Upper lobe of right lung (tissue), 1 donor: ENCODE measurements at places on chromosomes 3 and 15. TPM values are rescaled to one million over a fixed set of nuclear protein-coding genes. Genes with fewer than 3 reads are reported as not detected.
A peak's percentile ranks its signal among the peaks of the same experiment; 100 is the strongest.

- H3K36me3 ChIP-seq: peaks cover 17% of the 10 kb centered on the region
- peak; percentile 35 for DNase-seq
- H3K27ac ChIP-seq: no peak overlapping the region
Measured at GRCh38 chr3:127710155-127710941, 37.6 kb downstream of the ABTB1 start.

DNA sequence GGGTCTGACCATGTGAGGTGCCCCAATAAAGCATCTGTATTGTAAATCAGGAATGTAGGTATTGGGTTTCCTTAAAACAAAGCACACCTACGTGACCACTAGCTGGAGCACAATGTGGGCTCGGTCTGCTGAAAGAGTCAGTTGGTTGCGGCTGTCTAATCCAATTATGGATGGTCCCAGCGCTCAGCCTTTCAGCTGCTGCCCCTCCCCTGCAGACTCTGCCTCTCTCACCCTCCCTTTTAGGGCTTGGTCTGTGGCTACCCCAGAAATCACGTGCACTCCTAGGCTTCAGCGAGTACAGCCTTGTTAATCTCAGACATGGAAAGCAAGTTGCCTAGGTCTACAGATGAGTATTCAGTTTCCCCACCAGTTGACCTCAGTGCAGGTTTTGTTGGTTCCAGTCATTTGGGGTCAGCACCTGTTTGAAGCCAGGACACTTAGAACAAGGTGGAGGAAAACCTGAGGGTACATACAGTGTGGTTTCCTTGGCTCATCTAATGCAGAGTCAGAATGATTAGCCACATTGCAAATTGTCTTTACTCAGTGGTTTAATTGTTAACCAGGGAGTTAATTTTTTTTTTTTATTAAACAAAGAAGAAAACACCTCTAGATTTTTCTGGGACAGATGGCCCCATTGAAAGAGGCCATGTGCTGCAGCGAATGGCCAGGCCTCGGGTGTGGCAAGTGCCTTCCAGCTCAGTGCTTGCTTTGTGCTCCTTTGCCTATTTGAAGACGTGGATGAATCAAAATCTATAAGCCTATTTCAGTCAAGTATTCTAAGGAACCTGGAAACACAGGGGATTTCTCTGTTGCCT lies 137.7 kb downstream of the IGF1R start:
- no peak overlapping the region for H3K4me3 ChIP-seq
- no peaks in the 10 kb centered on the region for H3K36me3 ChIP-seq
- no peak overlapping the region for H3K27ac ChIP-seq
- no peaks in the 10 kb centered on the region for H3K27me3 ChIP-seq

DNA sequence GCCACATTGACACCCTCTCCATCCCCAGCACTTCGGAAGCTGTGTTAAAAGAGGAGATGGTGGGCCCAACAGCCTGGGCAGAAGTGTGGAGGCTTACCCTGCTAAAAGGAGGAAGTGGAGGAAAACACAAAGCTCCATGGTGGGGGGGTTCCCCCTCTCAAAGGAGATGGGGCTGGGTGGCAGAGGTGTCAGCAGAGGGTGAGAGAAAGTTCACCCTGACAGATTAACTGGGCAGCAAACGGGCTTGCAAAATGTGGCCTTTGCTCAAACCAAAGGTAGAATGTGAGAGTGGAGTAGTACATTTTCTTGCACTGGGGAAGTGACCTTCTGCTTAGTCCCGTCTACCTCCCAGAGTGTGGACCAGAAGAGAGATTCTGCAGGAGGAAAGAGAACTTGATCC lies 44.7 kb downstream of the MYO1E start:
- peaks cover 26% of the 10 kb centered on the region for H3K4me1 ChIP-seq
- H3K4me3 ChIP-seq: no peak overlapping the region
- no peaks in the 10 kb centered on the region for H3K27me3 ChIP-seq
- H3K36me3 ChIP-seq: no peaks in the 10 kb centered on the region
- H3K27ac ChIP-seq: no peak overlapping the region

GRCh38 chr3:185926445-185926844 lies 11.4 kb downstream of the TRA2B start:
- no peak overlapping the region for H3K4me3 ChIP-seq
- peaks cover 64% of the 10 kb centered on the region for H3K4me1 ChIP-seq
- DNase-seq: no peak
- no peaks in the 10 kb centered on the region for H3K27me3 ChIP-seq
- no peak overlapping the region for H3K27ac ChIP-seq

DNA sequence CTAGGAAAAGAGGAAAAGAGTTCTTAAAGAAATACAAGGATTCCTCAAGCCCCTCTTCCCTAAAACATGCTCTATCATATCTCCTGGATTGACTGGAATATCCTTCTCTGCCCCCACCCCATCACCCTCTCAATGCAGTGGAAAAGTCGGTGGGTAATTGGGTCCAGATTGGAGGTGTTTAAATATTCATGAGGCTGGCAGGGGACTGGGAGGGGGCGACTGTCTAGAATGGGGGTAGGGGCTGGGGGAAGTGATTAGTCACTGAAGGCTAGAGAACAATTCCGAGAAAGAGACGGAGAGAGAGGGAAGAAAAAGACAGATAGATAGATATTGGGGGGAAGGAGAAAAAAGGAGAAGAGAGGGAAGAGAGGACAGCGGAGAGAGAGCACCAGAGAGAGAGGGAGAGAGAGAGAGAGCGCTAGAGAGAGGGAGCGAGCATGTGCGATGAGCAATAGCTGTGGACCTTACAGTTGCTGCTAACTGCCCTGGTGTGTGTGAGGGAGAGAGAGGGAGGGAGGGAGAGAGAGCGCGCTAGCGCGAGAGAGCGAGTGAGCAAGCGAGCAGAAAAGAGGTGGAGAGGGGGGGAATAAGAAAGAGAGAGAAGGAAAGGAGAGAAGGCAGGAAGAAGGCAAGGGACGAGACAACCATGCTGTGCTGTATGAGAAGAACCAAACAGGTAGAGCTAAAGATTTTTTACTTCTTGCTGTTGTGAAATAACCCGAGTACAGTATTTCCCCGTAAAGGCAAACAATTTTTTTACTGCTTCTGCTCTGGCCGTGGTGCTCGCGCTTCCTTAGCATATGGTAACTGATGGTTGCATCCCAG lies at the start of gene GAP43:
TSS of gene GAP43 (plus strand) at position 467 of the 825 bp plus-strand sequence. CDS start at position 647, 180 bp downstream.
- peaks cover 36% of the 10 kb centered on the region for H3K27me3 ChIP-seq
- DNase-seq: peak; percentile 56
- H3K27ac ChIP-seq: no peak within 1 kb of the TSS
- no peaks in the 10 kb centered on the region for H3K4me1 ChIP-seq
- H3K36me3 ChIP-seq: no peaks in the 10 kb centered on the region

DNA sequence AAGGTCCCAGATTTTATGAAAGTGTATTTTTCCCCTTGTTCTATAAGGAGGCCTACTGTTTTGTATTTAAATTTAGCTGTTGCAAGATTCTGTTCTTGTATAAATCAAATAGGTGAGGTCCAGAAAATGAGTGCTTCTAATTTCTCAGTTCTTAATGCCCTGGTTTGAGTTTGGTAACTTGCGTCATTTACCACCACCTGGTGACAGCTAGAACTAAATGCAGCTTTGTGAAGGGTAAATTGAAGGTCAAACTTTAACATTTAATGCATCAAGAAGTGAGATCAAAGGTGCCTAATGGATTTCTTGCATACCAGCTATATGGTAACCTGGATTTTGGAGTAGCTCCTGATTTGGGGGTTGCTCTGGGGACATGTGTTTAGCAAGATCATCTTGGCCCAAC lies 50.7 kb upstream of the POLR2M start:
- no peaks in the 10 kb centered on the region for H3K36me3 ChIP-seq
- H3K27me3 ChIP-seq: no peaks in the 10 kb centered on the region
- H3K4me1 ChIP-seq: no peaks in the 10 kb centered on the region
- H3K4me3 ChIP-seq: no peak overlapping the region
- no peak for DNase-seq

The GRIP2 gene
- 0.52 TPM for total RNA-seq

- no peak for DNase-seq
- H3K4me3 ChIP-seq: no peak overlapping the region
- H3K27ac ChIP-seq: no peak overlapping the region
- H3K27me3 ChIP-seq: no peaks in the 10 kb centered on the region
Measured at GRCh38 chr3:104101736-104102135, 1265.0 kb upstream of the ALCAM start.

DNA sequence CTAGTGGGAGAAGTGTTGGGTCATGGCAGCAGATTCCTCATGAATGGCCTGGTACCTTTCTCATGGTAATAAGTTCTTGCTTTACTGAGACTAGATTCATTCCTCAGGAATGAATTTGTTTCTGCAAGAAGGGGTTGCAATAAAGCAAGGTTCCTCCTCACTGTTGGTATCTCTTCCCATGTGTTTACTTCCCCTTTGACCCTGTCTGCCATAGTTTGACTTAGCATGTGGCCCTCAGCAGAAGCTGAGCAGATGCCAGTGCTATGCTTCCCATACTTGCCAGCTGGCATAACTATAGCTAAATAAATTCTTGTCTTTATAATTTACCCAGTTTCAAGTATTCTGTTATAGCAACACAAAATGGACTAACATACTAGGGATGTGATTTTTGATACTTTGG lies 163.6 kb upstream of the COL8A1 start:
- no peak overlapping the region for H3K4me3 ChIP-seq
- no peaks in the 10 kb centered on the region for H3K36me3 ChIP-seq
- H3K27ac ChIP-seq: no peak overlapping the region
- no peak for DNase-seq
- H3K4me1 ChIP-seq: no peaks in the 10 kb centered on the region

DNA sequence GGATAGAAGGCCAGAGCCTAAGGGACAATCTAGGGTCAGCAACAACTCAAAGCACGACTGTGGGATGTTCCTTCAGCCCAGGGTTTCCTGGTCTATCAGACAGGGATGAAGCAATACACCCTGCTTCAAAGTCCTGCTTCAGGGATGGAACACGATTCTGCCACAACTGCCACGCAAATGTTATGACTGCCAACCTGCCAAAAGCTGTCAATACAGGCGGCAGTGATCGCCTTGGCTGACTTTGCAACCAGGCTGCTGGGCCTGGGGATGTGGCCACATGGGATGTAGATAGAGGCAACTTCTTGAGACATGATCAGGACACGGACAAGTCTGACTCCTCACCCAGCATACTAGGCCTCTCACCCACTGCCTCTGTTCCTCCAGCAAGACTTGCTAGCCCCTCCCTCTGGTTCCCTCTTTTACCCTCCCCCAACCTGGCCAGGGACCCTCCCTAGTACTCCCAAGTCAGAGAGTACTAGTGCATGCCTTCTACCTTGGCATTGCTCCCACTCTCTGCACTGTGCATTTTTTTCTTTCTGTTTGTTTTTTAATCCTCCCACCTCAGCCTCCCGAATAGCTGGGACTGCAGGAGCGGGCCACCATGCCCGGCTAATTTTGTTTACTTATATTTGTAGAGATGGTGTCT lies 7.6 kb downstream of the CCDC12 start:
- DNase-seq: no peak
- no peaks in the 10 kb centered on the region for H3K27me3 ChIP-seq
- peak overlapping the region; percentile 24 for H3K27ac ChIP-seq
- no peaks in the 10 kb centered on the region for H3K36me3 ChIP-seq

The DNASE1L3 gene
- total RNA-seq: 125 TPM

The PLSCR5 gene
- total RNA-seq: not detected

The FAM81A gene
- total RNA-seq: 1.3 TPM

GRCh38 chr15:34223904-34224596 lies 766 bp upstream of the EMC4 start:
- H3K36me3 ChIP-seq: peaks cover 25% of the 10 kb centered on the region
- no peak for DNase-seq
- peaks cover 8% of the 10 kb centered on the region for H3K4me1 ChIP-seq

The SLC9C1 gene
- total RNA-seq: not detected

GRCh38 chr3:196694941-196695848 lies 16.9 kb downstream of the CEP19 start:
- H3K36me3 ChIP-seq: no peaks in the 10 kb centered on the region
- H3K4me3 ChIP-seq: no peak overlapping the region
- no peaks in the 10 kb centered on the region for H3K4me1 ChIP-seq
- H3K27me3 ChIP-seq: no peaks in the 10 kb centered on the region
- no peak overlapping the region for H3K27ac ChIP-seq

The PIF1 gene
- total RNA-seq: 0.67 TPM

- H3K36me3 ChIP-seq: no peaks in the 10 kb centered on the region
- no peak for DNase-seq
- no peaks in the 10 kb centered on the region for H3K4me1 ChIP-seq
- H3K27ac ChIP-seq: no peak overlapping the region
- H3K4me3 ChIP-seq: no peak overlapping the region
Measured at GRCh38 chr3:127929818-127930413, 14.9 kb downstream of the KBTBD12 start.

- no peak for DNase-seq
- H3K27ac ChIP-seq: no peak overlapping the region
- no peaks in the 10 kb centered on the region for H3K36me3 ChIP-seq
- no peaks in the 10 kb centered on the region for H3K27me3 ChIP-seq
Measured at GRCh38 chr3:64594134-64594533, 93.7 kb downstream of the ADAMTS9 start.

DNA sequence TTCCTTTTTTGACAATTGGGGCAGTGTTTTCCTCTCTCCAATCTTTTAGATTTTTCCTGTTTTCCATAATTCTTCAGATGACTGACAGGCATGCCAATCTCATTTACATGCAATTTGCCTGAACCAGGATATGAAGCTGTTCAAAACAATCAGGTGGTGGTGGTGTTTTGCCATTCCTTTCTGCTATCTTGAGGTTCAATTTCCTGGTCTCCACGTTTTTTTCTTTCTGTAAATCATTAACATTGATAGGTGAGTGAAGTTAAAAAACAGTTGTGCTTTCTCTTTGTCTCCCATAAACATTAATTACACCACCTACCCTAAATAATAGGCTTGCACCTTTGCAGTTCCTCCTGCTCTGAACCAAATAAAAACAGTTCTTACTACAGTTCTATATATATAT lies 49.1 kb downstream of the C2CD4A start:
- no peak overlapping the region for H3K4me3 ChIP-seq
- H3K27ac ChIP-seq: no peak overlapping the region
- H3K27me3 ChIP-seq: no peaks in the 10 kb centered on the region
- no peaks in the 10 kb centered on the region for H3K36me3 ChIP-seq
- H3K4me1 ChIP-seq: peaks cover 8% of the 10 kb centered on the region

- no peak for DNase-seq
- no peak overlapping the region for H3K27ac ChIP-seq
- H3K36me3 ChIP-seq: no peaks in the 10 kb centered on the region
- no peaks in the 10 kb centered on the region for H3K4me1 ChIP-seq
- H3K4me3 ChIP-seq: no peak overlapping the region
- no peaks in the 10 kb centered on the region for H3K27me3 ChIP-seq
Measured at GRCh38 chr15:66169625-66170024, 83.9 kb downstream of the MEGF11 start.

DNA sequence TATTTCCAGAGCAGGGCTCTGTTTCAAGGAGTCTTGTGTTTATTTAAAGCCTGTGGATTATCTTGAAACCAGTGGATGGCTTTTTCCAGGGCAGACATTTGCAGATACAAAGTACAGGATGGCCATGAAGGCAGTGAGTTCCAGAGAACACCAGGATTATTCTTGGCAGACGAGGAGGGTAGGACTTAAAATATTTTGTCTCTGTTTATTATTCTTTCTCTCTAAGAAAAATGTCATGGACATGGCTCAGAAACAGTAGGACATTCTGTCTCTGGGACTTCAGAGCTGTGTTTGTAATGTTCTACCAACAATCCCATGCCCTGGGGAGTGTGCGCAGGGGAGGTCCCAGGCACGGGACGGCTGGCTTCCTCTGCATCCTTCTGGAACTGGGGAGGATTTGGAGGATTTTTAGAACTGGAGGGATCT lies 125.9 kb downstream of the ATP10A start:
- no peak for DNase-seq
- H3K36me3 ChIP-seq: no peaks in the 10 kb centered on the region
- H3K4me1 ChIP-seq: peaks cover 6% of the 10 kb centered on the region
- no peak overlapping the region for H3K4me3 ChIP-seq
- H3K27me3 ChIP-seq: no peaks in the 10 kb centered on the region
